ENCODE measurements at places on chromosomes 3 and 15. TPM values are rescaled to one million over a fixed set of nuclear protein-coding genes. Genes with fewer than 3 reads are reported as not detected.

SEMA3F gene
- total RNA-seq = 24.0 TPM

IGDCC3 gene
- not detected for total RNA-seq

BFSP2 gene
- total RNA-seq = not detected

PSTPIP1 gene
- total RNA-seq = 3.7 TPM

ZIC1 gene
- total RNA-seq = 0.19 TPM

GCHFR gene
- 39.5 TPM for total RNA-seq

AP3S2 gene
- total RNA-seq = 44.5 TPM

LXN gene
- 55.8 TPM for total RNA-seq

NPAP1 gene
- not detected for total RNA-seq

ADAMTS7 gene
- 1.6 TPM for total RNA-seq

PPM1M gene
- total RNA-seq = 5.4 TPM

ROBO2 gene
- total RNA-seq = 0.88 TPM

LRCH3 gene
- total RNA-seq = 34.9 TPM

GOLGA8R gene
- 0.54 TPM for total RNA-seq

TM4SF4 gene
- 1.1 TPM for total RNA-seq

PPIP5K1 gene
- 62.5 TPM for total RNA-seq

PLXND1 gene
- 26.7 TPM for total RNA-seq

ADGRG7 gene
- 3.2 TPM for total RNA-seq

GXYLT2 gene
- total RNA-seq = 8.4 TPM

WDR49 gene
- total RNA-seq = not detected

CHRFAM7A gene
- 0.59 TPM for total RNA-seq

GNAT1 gene
- total RNA-seq = not detected

PLSCR4 gene
- total RNA-seq = 54.8 TPM

SLCO2A1 gene
- total RNA-seq = 26.3 TPM

PCLAF gene
- total RNA-seq = 40.4 TPM

REC114 gene
- total RNA-seq = not detected

HYAL2 gene
- 37.1 TPM for total RNA-seq

SAXO2 gene
- total RNA-seq = 0.67 TPM

NAALADL2 gene
- total RNA-seq = 24.3 TPM

SCG3 gene
- 2.0 TPM for total RNA-seq

ARL14 gene
- 44.1 TPM for total RNA-seq

RTP1 gene
- not detected for total RNA-seq

EXD1 gene
- total RNA-seq = not detected

SYNM gene
- total RNA-seq = 3.3 TPM

STRA6 gene
- not detected for total RNA-seq

ZPLD1 gene
- total RNA-seq = not detected

FAM107A gene
- 2.2 TPM for total RNA-seq

PATL2 gene
- 2.6 TPM for total RNA-seq

LIPC gene
- 13.8 TPM for total RNA-seq

NMNAT3 gene
- 4.5 TPM for total RNA-seq

TPRG1 gene
- total RNA-seq = 1.1 TPM

RBPMS2 gene
- 14.5 TPM for total RNA-seq

FYCO1 gene
- total RNA-seq = 30.8 TPM

SPRED1 gene
- 28.0 TPM for total RNA-seq

SPATA12 gene
- not detected for total RNA-seq

AADACL2 gene
- total RNA-seq = not detected

CCR8 gene
- 0.29 TPM for total RNA-seq

CCDC71 gene
- 22.6 TPM for total RNA-seq

MAP1A gene
- 5.6 TPM for total RNA-seq

CD86 gene
- 0.57 TPM for total RNA-seq

All from colonic mucosa (tissue), 4 donors.